ENCODE measurements at places on chromosomes 5 and 9.

DNA sequence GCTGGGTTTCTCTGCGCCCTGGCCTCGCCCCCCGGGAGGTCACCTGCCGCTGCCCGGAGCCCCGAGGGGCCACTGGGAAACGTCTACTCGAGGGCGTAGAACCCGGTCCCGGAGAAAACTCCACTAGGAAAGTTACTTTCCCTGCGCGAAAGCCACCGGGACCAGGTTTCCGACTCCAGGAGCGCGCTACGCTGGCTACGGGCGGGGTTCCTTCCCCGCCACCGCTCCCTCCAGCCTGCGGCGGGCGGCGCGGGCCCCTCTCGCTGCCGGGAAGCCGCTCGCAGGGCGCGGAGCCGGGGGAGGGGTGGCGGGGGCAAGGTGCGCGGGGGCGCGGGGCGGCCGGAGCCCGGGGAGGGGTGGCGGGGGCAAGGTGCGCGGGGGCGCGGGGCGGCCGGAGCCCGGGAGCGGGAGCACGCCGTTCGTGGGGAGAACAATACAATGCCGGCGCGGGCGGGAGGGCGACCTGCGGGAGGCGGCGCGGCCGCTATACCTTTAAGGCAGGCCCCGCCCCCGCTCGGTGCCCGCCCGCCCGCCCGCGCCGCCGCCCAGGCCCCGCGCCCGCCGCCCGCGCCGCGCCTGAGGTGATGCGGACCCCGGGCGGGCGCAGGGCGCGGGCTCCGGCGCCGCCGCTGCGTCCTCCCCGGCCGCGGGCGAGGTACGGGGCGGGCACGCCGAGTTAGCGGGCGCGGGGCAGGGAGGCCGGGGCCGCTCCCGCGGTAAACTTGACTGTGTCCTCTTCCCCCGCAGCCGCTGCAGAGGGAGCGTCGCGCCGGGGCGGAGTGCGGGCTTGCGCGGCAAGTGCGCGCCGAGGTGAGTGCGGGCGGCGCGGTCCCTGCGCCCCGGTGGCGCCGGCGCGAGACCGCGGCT lies 278.1 kb downstream of the AOPEP start:
- peak; percentile 77 for DNase-seq

DNA sequence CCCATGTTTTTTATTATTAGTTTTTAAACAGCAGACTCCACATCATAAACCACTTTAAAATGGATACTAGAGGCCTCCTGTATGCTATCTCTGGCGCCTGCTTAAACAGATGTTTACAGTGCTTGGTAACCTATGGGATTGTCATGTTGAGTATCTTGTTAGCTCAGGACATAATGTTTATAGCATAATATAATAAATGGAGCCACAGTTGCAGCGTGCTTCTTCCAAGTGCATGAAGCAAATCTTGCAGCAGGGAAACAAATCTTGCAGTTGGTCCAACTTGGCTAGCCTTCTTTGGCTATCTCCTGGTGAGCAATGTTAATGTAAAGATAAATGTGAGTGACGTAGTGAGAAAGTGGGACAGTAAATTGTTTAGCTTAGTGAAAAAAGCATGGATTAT lies 2.8 kb downstream of the GHR start:
- DNase-seq, result no peak

- DNase-seq, result no peak
Measured at GRCh38 chr5:126707080-126707479, 69.9 kb upstream of the LMNB1 start.

GRCh38 chr9:133087429-133088145 lies 25.8 kb downstream of the CEL start:
- peak; percentile 5 for DNase-seq

GRCh38 chr5:177130211-177131018 lies 3.2 kb upstream of the NSD1 start:
- DNase-seq, result no peak

DNA sequence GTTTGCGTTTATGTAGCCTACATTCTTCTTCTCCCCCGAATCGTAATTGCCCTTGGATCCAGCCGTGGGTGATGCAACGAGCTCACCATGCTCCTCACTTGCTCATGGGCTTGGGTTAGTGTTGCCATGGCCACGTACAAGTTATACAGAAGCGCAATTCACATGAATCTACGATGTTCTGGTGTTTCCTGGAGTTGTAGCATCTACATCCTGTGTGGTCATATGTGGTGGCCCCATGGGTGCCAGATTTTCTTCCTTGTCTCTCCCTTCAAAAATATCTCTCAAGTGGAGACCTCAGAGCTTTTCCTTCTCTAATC lies 115.3 kb downstream of the TLE4 start:
- no peak for DNase-seq

- no peak for DNase-seq
Measured at GRCh38 chr5:151580239-151580638, 10.9 kb downstream of the FAT2 start.

- DNase-seq, result peak; percentile 38
Measured at GRCh38 chr5:103475629-103476240, 86.9 kb downstream of the NUDT12 start.

DNA sequence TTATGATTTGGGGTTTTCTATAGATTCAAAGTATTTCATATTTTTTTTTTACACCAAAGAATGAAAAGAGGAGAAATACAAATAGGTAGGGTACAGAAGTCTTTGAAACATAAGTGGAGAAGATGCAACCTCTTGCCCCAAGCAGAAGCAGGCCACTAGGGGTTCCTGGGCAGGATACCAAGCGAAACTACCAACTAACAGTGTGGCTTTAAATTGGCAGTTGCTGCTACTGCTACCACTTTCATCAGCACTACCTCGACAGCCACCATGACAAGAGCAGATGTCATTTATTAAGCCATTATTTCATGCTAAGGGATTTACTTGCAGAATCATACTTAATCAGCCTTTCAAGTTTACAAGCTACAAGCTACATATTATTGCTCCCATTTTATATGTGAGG lies 288.1 kb downstream of the NR3C1 start:
- DNase-seq, result no peak

- DNase-seq, result no peak
Measured at GRCh38 chr5:96893342-96893741, 17.0 kb downstream of the ERAP2 start.

All from iPS-NIHi11 (cell line).